ENCODE measurements at places on chromosomes 16 and 17.
A peak's percentile ranks its signal among the peaks of the same experiment; 100 is the strongest.

- peak; percentile 79 for DNase-seq
These were observed 29.1 kb upstream of the ITGA3 start for GRCh38 chr17:50026837-50027171.

DNA sequence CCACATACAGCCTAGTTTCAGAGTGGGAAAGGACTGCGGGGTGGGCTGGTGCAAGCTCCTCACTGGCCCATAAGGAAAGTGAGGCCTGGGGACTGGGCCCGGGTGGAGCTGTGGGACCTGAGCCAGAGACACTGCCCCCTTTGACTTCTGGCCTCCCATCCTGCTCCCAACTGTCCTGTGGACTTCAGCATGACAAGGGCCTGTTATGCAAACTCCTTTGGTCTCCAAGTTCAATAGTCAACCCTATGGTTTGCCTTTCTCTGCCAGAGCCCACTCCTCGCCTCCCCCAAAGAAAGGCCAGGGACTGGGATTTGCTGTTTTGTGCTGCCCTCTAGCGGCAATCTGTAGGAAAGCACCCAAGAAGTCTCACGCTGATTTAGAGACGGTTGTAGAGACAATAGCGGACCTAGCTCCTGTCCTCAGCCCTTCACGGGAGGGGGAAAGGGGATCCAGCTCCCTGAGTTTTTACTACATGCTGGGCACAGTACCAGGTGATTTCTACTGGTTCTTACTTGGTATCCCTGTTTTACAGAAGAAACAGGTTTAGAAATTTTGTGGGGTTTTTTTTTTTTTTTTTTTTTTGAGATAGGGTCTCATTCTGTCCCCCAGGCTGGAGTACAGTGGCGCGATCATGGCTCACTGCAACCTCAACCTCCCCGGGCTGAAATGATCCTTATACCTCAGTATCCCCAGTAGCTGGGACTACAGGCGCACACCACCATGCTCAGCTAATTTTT, 1.2 kb upstream of the TLCD3B start:
- peak; percentile 48 for DNase-seq

- DNase-seq = peak; percentile 36
These were observed 1.3 kb upstream of the HELZ start for GRCh38 chr17:67246403-67246652.

DNA sequence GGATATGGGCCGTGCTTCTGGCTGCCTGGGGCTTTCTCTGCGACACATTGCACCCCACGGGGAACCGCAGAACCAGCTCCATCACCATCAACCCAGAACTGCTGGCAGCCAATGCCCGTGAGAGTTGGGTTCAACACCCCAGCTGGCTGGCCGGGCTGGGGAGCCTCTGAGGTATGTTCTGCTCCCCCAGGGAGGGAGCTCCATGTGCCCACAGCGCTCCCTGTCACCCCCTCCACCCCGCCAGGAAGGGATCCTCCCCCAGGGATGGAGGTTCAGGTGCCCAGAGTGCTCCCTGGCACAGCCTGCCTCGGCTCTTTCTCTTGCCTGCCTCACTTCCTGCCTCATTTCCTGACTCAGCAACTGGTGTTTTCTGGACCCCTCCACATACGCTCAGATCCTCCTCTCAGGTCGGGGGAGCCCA, 24.2 kb upstream of the MPRIP start:
- no peak for DNase-seq

GRCh38 chr17:75008373-75008772, 4.1 kb upstream of the MRPL58 start:
- DNase-seq = no peak

- DNase-seq = no peak
These were observed 1418.8 kb downstream of the CDH11 start for GRCh38 chr16:63702981-63703590.

DNA sequence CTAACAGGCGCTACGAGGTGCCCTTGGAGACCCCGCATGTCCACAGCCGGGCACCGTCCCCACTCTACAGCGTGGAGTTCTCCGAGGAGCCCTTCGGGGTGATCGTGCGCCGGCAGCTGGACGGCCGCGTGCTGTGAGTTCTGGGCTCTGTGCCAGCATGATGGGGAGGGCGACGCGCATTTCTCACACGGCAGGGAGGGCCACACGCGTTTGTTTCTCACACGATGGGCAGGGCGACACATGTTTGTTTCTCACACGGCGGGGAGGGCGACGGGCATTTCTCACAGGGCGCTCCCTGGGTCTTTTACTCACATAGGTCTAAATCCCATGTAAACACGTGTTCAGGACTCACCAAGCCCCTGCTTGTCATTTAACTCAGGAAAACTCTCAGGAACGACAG, 4.4 kb downstream of the GAA start:
- DNase-seq = no peak

GRCh38 chr17:70165383-70165782, 3.9 kb upstream of the KCNJ2 start:
- DNase-seq = no peak

- DNase-seq = no peak
These were observed 2.1 kb downstream of the IFT20 start for GRCh38 chr17:28333083-28333746.

DNA sequence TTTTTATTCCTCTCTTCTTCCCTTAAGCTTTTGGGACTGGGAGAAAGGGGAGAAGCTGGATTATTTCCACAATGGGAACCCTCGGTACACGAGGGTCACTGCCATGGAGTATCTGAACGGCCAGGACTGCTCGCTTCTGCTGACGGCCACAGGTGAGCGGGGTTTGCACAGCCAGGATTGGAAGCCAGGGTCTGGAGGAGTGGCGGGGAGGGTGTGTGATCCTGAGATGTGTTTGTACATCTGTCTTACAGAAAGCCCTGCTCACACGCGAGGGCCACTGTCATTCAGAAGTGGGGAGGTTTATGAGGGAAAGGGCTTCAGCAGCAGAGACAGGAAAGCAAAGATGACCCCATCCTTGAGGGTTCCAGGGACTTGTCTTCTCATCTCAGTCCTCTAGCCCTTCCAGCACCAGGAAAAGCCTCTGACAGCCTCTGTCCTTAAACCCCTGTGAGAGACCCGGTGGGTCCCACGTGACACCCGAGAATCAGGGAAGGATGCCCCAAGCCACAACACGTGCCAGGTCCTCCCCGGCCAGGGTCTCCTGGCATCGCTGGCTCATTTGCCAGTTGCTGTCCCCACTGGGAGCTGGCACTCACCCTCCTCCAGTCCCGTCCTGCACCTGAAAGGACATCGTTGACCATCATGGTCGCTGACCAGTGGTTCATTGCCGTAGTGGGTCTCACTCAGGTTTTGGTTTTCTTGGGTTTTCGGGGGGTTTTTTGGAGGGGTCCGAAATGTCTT, 44.3 kb upstream of the CHMP6 start:
- DNase-seq = no peak

DNA sequence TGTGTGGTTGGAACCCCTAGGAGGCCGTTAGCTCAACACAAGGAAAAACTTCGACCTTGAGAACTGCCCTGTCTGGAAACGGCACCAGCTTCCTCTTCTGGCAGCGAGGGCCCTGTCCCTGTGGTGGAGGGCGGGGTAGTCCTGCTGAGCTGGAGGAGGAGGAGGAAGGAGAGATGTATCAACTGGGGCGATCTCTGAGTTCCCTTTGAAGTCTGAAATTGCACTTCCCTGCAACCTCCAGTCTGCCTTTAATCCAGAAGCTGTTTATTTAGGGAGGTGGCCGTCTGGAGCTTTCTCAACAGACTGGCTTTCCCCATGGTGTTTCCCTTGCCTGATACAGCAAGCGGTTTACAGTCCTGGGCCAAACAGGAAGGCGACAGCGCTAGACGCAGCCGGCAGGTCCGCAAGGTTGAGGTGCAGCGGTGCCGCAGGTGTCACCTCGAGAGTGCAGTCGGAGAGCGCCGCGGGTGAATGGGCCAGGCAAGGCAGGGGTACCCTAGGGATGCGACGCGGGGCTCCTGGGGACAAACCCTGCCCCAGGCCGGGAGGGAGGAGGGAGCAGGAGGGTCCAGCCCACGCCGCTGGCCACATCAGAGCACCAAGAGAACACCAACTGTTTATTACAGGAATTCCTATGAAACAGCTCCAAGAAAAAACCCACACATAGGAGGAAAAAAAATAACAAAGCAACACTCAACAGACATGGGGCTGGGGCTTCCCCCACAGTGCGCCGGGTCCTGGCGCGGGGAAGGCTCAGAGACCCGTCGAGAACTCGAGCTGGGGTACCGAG, 11.4 kb upstream of the MRPS23 start:
- peak; percentile 58 for DNase-seq

DNA sequence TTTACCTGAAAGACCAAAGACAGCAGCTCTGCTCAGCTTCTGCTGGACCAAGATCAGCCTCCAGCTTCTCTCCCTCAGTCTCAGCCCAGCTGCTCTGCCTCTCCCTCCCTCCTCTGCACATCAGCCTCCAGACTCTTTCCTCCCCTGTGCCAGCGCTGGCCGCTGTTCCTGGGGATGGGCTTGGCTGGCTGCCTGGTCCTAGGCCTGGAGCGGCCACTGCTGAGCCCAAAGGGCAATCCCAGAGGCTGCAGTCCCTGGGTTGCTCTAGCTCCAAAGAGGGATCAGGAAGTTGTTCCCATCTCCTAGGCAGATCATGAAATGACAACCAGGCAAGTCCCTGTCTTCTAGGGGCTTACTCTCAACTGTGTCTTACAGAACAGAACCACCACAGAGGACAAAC, 31.3 kb downstream of the DCUN1D3 start:
- DNase-seq = peak; percentile 39

DNA sequence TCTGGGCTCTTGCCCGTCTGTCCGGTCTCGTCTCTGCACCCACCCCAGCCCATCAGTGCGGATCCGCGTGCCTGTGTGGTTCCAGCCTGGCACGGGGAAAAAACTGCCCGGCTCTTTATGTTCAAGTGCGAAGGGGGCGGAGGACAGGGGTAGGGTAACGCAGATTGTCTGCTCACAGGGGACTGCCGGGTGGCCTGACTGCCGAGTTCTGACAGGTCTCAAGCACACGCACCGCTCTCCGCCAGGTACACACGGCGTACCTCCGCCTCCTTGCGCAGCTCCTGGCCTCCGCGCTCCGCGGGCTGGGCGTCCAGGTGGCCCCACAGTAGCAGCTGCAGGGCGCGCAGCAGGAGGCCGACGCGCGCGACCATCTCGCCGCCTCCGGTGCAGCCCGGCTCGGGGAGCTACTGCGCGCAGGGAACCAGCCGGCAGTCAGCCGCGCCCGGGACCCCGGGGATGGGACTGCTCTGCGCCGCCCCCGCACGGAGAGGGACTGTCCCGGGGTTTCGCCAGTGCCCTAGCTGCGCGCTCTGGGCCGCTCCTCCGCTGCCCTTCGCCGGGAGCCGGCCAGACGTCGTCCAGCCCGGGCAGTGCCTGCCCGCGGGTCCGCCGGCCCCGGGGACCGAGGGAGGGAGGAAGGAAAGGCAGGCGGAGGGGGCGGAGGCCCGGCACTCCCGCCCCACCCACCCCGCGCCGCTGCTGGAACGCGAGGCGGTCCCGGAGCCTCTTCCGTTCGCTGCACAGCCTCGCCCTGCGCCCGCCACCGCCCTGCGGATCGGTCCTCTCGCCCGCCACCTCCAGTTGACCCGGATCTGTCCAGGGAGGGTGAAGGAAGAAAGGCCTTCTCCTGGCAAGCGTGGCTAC, at the start of gene MMP28:
Gene MMP28, minus strand, starts transcription at position 635 of the 864 bp plus-strand sequence. Its CDS starts 264 bp downstream, at position 371.
- DNase-seq = no peak

- DNase-seq = no peak
These were observed 88.6 kb downstream of the RPTOR start for GRCh38 chr17:80633207-80633606.

- peak; percentile 47 for DNase-seq
These were observed 15.0 kb downstream of the TMEM92 start for GRCh38 chr17:50289278-50289677.

- no peak for DNase-seq
These were observed 11.0 kb upstream of the NFATC3 start for GRCh38 chr16:68073902-68074760.

GRCh38 chr16:81401035-81401950, 43.3 kb upstream of the CMIP start:
- DNase-seq = peak; percentile 82

DNA sequence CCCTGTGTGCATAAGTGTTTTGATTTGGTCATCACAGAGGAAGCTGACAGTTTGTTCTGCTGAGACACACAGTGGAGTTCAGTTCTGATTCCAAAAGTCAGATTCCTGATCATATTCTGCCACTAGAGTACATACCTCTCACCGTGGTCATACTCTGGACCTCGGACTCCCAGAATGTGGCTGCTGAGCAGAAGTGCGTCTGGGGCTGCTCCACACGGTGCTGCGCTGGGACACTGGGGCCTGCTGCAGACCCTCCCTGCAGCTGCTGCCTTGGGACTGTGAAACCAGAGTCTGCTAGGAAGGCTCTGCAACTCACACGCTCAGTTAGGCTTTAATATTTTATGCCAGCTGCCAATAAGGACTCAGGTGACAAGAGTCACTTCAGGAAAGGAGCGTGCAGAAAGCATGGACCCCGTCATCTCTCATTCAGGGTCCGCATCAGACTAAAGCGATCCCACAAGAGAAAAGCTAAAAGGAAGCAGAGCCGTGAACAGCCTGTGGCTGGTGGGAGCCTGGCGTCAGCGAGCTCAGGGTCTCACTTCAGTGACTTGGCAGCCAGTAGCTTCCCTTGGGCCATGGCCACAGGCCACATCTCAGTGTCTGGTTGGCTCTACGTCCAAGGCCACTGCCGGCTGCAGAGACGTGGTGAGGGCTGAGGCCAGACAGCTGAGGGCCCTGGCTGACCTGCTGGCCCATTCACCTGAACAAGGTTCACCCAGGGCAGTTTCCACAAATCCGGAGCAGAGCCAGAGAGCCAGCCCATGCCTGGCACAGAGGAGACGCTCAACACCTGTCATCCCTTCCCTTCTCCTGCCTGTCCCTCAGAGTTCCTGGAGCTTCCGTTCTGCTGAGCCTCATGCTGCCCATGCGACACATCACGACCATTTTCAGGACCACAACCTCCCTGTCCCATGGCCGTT, 24.7 kb upstream of the KIFC3 start:
- peak; percentile 34 for DNase-seq

DNA sequence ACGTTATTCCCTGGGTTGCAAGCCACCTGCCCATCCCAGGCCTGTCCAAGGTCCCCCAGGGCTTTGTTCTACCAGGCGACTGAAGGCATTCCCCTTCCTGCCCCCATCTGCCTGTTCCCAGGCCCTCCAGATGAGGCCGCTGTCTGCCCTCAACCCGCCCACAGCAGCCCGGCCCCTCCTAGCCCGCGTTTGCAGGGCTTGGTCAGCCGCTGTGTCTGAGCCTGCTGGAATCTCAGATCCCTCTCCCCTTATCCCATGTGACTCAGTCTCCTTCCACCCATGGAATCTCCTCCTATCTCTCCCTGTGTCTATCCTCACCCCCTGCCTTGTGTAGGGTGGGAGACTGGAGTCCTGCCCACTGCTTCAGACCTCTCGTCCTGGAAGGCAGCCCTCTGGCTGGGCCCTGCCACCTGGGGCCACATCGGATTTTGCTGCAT, 186.0 kb upstream of the TNRC6C start:
- peak; percentile 17 for DNase-seq
